A549 (cell line): ENCODE measurements at places on chromosomes 7 and 10.
A peak's percentile ranks its signal among the peaks of the same experiment; 100 is the strongest.

DNA sequence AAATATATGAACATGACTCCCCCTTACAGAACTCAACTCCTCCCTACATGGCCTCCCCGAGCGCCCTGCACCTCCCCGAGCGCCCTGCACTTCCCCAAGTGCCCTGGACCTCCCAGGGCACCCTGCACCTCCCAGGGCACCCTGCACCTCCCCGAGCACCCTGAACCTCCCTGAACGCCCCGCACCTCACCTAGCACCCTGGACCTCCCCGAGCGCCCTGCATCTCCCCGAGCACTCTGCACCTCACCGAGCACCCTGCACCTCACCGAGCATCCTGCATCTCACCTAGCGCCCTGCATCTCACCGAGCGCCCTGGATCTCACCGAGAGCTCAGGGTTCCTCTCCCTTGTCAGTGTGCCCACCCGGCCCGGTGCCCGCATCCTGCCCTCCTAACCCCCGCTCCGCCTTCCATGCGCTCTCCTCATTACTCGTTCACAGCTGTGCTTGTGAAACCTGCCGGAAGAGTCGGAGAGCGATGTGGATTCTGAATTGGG is 134.3 kb downstream of the ACTR3B start:
- no peak for DNase-seq

DNA sequence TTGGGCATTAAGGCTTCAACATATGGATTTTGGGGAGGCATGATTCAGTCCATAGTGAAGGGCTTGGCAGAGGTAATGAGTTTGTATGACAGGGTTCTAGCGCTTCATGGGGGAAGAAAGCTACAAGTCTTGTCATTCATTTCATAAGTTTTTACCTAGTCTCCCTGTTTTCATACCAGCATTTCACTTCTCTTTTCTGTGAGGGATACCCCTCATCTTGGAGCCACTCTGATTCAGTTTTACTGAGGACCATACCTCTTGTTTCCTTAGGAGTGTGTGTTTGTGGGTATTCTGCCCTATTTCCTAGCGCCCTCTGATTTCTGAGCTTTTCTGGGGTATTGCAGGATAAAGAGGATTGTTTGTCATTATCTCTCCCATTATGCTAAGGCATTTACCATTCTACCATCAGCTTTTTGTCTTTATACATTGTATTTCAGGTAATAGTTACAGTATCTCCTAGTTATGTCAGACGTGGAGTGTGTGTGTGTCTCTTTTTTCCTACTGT is 6.8 kb downstream of the RSBN1L start:
- DNase-seq = no peak

DNA sequence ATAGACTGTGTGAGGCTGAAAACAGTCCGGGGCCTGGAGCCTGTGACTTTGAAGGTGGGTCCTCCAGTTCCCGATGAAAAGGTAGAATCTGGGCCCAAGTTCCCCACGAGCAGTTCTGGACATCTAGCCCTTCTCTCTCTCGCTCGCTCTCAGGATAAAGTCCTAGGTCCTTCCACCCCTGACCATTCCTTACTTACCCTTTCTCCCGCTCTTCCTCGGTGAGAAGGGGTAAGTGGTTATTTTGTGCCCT is 713 bp downstream of the IMMP2L start:
- no peak for DNase-seq

DNA sequence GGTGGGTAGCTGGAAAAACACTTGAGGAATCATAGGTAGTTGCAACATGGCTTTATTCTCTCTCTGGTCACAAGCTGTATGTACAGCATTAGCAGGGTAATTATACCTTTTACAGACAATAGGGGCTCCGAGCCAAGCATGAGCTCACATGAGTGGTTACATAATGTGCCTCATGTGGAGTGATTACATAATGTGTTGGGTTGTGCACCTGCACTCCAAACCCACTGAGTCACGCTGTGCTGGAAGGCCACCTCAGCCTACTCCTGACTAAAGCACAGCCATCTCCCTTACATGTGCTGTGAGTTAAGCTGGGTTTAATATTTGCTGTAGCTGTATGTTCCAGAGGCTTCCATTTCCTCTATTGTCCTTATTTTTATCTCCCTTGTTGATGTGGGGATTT is 348.7 kb upstream of the SEMA3C start:
- peak; percentile 25 for DNase-seq

DNA sequence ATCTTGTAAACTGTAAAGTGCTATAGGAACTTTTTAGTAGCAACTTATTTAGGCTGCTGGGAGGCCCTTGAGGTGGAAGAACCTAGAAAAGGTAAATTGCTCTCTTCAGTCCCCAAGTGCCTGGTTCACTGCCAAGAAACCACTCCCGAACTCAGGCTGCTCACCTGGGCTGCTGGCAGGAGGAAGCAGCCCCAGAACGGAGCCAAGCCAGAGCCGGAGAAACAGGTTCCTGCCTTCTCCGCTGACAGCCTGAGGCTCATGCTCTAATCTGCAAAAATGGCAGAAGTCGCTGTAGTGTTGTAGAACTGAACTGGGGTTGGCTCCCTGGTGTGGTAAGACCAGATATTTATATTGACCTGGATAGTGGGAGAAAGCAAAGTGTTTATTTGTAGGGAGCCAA is 136.0 kb downstream of the CUL2 start:
- DNase-seq = no peak

DNA sequence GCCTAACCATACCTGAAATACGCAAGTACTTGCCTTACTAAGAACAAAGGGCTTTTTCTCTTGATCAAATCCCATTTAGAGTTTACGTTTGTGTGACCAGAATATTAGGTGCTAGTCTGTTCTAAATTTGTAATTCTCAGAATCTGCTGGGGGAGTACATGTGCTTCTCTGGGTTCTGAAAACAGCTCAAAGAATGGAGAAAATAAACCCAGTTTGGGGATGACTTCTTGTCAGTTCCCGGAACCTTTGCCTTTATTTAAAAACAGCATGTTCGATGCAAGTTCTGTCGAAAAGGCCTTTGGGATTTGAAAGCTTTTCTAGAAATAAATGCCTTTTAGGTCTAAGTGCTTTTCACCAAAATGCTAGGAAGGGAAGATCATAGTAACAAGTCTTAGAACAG is 147.0 kb downstream of the ARID5B start:
- no peak for DNase-seq

- DNase-seq = no peak
These were observed 39.3 kb upstream of the MKI67 start for GRCh38 chr10:128165536-128165935.
